ENCODE measurements at places on chromosomes 7 and 10. TPM values are rescaled to one million over a fixed set of nuclear protein-coding genes. Genes with fewer than 3 reads are reported as not detected.
A peak's percentile ranks its signal among the peaks of the same experiment; 100 is the strongest.

DNA sequence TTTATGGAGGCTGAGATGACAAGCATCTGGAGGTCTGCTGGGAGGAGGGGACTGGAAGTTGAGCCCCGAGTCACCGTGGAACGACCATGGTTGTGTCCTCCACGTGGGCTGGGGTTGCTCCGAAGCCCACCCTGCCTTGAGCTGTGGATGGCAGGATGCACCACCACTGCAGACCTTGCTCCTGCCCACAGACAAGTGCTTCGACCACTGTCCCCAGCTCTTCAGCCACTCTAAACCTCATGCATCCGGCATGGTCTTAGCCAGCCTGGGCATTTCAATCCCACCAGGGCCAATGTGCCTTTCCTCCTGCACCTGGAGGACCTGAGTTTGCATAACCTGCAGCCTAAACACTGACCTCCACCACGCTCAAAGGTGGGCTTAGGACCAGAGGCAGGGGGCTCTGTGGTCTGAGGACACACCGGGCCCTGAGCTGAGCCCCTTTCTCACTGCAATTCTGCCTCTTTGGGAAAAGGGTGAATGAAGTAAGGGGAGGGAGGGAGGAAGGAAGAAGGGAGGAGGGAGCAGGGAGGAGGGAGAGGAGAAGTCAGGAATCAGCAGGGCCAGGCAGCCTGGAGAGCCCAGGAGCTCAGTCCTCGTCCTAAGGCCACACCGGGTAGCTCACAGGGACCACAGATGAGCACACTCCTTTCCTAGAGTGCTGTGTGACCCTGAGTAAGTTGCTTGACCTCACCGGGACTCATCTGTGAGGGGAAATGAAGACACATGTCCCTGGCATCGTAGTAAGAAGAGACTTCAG lies 44.8 kb upstream of the DNAAF5 start:
- no peak for DNase-seq

DNA sequence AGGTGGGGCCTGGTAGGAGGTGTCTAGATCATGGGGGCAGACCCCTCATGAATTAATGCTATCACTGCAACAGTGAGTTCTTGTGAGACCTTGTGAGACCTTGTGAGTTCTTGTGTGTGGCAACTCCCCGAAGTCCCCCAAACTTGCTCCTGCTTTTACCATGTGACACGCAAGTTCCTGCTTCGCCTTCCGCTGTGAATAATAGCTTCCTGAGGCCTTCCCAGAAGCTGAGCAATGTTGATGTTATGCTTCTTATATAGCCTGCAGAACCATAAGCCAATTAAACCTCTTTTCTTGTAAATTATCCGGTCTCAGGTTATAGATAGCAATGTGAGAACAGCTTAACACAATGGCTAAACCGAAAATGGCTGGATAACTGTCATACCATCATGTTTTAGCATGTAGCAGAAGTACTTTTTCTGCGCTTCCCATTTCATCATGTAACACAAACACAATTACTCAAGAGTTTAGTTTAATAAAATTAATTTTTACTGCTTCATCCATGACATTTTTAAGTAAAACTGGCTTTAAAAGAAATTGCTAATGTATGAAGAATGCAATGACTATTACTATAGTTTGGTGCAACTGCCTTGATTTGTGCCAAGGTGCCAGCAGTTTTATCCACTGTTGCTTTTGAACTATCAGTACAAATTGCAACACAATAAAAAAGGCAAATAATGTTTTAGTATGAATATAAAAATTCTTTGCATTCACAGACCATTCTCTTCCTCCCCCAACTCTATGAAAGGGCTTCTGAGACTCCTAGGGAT lies 87.7 kb upstream of the TMEM168 start:
- DNase-seq, result no peak

- DNase-seq, result peak; percentile 27
These were observed 683.7 kb upstream of the NRP1 start for GRCh38 chr10:34018129-34018528.

- DNase-seq, result no peak
These were observed 17.6 kb downstream of the EVX1 start for GRCh38 chr7:27260211-27260610.

GRCh38 chr7:155455776-155456737 lies 1.9 kb upstream of the EN2 start:
- peak; percentile 45 for DNase-seq

DNA sequence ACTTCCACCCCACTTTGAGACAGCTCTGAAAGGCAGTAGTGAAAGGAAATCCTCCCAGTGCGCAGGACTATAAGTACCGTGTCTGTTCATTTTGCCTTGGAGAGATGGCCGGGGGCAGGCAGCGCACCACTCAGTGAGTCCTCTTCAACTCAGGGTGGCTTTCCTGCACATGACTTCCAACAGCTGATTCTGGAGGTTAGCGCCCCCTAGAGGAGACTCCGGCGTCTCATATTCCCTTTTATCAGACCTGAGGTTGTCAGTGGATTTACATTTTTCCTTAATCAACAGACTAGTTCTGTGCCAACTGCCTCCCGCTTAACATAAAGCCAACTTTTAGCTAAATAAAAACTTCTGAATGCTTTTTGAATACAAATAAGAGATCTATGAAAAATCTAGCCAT lies 101.0 kb downstream of the HERPUD2 start:
- DNase-seq, result no peak

DNA sequence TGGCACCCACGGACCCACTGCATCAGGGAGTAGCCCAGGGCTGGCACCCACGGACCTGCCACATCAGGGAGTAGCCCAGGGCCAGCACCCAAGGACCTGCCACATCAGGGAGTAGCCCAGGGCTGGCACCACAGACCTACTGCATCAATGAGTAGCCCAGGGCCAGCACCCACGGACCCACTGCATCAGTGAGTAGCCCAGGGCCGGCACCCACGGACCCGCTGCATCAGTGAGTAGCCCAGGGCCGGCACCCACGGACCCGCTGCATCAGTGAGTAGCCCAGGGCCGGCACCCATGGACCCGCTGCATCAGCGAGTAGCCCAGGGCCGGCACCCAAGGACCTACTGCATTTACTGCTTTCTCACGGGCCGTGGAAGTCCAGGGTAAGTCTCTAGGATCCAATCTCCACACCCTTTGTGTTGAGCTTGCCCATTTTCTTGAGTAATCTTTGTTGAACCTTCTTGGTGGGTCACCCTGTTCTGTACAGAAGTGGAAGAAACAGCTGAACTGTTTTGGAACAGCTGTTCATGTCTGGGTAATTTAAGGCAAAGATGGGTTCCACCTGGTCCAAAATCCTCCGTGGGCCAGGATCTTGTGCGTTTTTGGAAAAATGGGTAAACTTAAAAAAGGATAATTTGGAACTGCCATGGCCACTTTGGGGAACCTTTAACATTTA lies 69.0 kb downstream of the VIPR2 start:
- no peak for DNase-seq

TLX1 gene
- not detected for total RNA-seq

DNA sequence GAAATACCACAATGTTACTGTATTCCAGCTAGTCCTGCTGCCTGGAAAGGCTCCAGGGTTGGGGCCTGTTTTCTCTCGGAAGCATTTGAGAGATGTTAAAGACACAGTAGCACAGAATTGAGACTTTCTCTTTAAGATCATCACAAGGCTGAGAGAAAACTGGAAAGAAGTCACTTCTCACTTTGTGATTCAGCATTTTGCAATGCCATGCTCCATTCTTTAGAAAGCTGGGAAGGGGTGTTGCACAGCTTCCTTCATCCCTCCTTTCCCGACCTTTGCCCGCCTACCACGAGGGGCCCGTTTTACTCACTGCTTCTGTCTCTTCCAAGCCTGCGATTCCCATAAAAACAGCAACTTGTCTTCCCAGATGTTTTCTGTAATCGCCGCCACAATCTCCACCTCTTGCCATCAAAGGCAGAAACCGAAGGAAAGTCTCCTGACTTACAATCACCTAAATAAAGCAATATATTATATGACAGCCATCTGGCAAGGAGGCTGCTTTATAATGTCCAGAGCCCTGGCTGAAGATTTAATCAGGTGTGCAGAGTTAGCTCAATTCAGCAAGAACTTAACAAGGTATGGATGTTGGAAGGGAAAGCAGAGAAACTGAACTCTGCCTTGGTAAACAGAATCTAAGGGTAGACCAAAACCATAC lies 18.9 kb downstream of the NOD1 start:
- peak; percentile 84 for DNase-seq

PRPS1L1 gene
- total RNA-seq, result not detected

WNT8B gene
- total RNA-seq, result not detected

DNA sequence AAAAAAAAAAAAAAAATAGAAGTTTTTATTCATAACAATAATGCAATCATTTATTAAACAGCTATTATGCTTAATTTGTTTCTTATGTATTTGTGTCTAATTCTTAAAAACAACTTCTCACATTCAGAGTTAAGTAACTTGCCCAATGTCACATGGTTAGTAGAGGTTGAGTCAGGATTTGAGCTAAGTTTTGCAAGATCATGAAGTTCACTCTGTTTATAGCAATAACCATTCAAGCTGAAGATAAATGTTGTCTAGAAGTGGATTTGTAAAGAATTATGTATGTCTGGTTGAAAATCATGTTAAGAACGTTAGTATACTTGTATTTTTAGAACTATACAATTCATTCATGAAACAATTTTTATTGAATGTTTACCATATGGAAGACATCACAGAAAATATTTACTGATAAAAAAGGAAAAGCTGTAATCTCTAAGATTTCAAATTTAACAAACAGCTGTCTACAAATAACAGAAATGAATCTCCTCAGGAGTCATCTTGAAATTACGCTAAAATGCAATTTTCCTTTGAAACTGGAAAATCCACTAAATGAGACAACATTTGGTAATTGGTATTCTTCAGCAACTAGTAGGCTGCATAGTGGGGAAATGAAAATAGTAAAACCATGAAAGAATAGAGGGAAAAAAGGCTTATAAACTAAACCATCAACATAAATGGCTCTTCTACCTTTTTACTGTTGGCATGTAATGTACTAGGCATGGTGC lies 70.5 kb upstream of the AHR start:
- DNase-seq, result no peak

AGR2 gene
- total RNA-seq, result not detected

- DNase-seq, result peak; percentile 59
These were observed 23.5 kb downstream of the SGCE start for GRCh38 chr7:94632338-94633013.

DNA sequence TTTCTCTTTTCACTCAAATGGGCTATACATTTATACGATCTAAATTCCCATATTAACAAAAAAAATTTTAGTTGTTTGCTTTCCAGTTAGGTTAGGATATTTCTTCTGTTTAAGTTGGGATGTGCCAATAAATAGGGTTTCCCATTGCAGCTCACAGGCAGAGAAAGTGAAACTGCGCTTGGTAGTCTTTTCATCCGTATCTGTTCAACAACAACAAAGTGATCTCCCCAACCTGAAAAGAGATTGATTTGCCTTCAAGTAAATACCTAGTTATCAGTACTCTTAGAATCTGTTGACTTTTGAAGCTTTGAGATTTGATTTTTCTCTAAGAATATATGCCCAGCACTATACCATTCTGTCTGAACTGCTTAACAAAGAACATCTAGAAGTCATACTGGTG lies 143.4 kb downstream of the DYNC1I1 start:
- no peak for DNase-seq

- DNase-seq, result no peak
These were observed 118.2 kb downstream of the SNX10 start for GRCh38 chr7:26409661-26410547.

BET1 gene
- 34.6 TPM for total RNA-seq

GRCh38 chr7:13185139-13185538 lies 497.7 kb downstream of the ARL4A start:
- DNase-seq, result no peak

DNAJB6 gene
- total RNA-seq, result 261 TPM

DNA sequence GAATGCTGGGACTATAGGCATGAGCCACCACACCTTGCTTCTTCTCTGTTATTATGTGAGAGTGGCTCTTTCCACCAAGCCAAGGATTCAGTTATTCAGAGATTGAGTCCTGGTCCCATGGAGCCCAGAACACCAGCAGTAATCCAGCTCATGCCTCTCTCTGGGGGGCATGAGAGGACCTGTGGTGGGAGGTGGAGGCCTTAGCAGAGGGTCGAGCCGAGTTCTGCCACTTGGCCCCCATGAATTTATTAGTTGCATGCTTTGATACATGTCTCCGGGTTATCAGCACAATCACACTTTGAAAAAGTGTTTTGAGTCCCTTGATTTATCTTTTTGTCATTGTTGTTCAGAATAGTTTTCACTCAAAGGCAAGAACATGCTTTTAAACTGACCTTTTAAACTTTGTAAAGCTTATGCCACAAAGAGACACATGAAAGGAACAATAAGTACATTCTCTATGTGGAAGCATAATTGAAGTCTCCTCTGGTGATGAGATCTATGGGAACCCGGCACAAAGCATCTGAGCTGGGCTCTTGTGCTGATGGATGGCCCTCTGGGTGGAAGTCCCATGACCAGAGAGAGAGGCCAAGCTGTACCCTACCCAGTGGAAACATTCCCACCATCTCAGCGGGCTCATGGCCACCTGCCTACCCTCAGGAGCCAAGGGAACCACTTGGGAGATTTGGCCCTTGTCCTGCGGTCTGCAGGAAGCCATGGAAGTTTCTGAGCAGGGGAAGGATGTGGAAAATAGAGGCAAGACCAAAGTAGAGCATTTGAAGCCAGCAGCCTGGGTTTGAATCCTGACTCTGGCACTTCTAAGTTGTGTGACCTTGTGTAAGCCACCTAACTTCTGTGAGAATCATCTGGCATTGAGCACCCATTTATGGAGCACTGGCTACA lies 53.9 kb downstream of the MINDY4 start:
- no peak for DNase-seq

GRCh38 chr7:128876127-128876526 lies 13.5 kb downstream of the ATP6V1F start:
- no peak for DNase-seq

ENO4 gene
- 0.19 TPM for total RNA-seq

ASZ1 gene
- total RNA-seq, result not detected

DNA sequence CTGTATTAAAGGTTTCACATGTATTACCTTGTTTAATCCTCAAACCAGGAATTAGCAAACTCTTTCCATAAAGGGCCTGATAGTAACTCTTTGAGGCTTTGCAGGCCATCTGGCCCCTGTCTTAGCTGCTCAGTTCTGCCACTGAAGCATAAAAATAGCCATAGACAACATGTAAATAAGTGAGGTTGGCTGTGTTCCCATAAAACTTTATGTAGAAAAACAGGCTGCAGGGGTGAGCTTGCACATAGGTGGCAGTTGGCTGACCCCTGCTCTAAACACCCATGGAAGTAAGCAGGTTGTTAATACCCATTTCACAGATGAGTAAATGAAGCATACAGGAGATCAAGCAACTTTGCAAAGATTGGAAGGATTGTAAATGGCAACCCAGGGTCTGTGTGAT lies 1279.2 kb upstream of the AUTS2 start:
- DNase-seq, result no peak

FBXO24 gene
- 0.21 TPM for total RNA-seq

- DNase-seq, result no peak
These were observed 8.1 kb downstream of the ZSWIM8 start for GRCh38 chr10:73793456-73793855.

DNA sequence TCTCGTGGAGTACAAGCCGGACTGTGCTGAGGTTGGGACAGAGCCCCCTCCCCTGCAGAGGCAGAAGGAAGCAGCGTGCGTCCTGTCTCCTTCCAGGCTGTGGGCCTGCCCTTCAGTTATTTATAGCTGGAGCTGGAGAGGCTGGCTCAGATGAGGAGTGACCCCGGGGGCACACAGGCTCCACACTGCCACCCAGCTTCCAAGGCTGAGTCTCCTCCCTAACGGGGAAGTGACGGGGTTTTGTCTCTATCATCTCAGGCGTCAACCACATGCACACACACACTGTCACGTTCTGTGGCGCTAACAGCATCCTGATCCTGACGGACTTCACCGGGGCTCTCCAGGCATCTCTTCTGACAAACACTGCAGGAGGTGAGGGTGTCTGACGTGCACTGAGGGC lies 25.4 kb downstream of the AMZ1 start:
- peak; percentile 43 for DNase-seq

GRCh38 chr10:77195101-77195500 lies 442.5 kb downstream of the KCNMA1 start:
- peak; percentile 49 for DNase-seq
